ENCODE measurements at places on chromosomes 3 and 15.

DNA sequence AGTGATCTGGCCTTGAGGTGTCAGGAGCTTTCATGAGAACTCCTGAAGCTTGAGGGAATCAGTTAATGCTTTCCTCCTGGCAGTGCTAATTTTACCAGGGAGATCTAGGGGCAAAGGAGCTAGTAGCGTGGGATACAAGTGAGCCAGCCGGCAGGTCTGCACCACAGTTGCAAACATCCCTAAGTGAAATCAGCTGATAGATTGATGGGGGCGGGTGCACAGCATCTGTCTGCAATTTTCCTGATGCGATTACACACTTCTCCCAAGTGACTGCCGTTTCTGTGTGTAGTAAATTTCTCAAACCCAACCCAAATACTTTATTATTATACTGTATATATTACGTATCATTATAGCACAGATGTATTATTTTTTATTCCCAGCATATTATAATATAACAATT, 304.5 kb downstream of the AGBL1 start:
- no peak for DNase-seq

- DNase-seq = no peak
Measured at GRCh38 chr15:39454189-39454986, 126.5 kb upstream of the THBS1 start.

GRCh38 chr3:151301787-151302186, 14.8 kb downstream of the GPR87 start:
- DNase-seq = no peak

GRCh38 chr3:18767756-18768303, 342.7 kb upstream of the SATB1 start:
- no peak for DNase-seq

- no peak for DNase-seq
Measured at GRCh38 chr15:41961001-41961518, 11.3 kb downstream of the EHD4 start.

DNA sequence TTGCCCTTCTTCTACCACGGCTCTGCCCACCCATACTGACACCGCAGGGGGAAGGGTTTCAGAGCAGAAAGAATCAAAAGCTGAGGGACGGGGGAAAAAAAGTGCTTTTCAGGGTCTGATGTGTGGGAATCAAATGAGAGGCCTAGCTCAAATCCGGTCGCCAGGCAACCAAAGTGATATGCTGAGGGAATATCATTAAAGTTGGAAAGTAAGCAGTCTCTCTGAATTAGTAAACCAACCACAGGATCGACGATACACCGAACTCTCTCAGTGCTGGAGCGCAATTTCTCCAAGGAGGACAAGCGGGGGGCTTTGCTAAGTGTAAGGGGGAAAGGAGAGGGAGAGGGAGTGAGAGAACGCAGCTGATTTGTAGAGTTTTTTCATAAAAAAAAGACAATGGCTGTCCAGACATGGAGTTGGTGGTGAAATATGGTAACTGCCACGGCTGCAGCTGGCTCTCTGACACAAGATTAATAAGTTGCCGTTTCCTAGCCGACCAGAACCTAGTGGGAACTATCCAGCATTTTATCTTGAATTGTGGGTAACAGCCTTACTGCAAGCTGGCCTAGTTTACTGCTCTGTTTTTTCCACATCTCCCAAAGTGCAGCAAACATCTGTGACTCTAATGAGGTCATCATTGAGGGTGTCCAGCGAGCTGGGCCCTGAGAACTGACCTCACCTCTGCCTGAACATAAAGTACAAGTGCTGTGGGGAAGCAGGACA, 530.2 kb downstream of the SOX2 start:
- DNase-seq = peak; percentile 62
